NCI-H1105 treated with DMSO at 0.1 percent for 48 hours (cell line): ENCODE measurements at places on chromosomes 6 and 20.

DNA sequence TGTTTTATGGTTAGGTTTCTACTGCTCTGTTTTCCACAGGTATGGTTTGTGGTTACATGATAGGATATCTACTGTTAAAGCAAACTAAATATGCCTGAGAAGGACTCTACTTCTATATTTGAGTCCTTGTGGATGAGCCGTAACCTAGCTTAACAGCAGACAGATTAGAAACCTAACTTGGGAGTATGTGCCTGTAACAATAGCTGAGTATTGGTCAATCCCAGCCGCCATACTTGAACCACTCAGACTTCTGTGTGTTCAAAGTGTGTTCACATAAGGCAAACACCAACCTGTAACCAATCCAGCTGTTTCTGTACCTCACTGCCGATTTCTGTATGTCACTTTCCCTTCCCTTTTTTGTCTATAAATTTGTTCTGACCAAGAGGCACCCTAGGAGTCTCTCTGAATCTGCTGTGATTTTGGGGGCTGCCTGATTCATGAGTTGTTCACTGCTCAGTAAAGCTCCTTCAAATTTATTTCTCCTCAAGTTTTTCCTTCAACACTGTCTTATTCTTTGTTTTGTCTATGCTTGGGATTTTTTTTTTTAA is 37.1 kb downstream of the PHF3 start:
- no peak for DNase-seq

DNA sequence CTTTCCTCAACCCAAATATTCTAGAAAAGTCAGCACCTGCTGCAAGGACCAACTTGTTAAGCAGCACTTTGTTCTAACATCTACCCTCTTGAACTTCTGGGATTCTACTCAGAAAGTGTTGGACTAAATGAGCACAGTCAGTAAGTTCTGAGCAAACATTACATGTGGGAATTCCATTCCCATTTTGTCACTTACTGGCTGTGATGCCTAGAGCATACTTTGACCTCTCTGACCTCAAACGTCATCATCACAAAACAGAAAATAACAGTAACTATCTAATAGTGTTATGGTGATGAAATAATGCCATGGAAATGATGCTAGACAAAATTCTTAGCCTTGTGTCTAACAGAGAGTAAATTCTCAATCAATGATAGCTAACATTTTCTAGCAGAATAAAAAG is 829.4 kb downstream of the EPHA7 start:
- no peak for DNase-seq

DNA sequence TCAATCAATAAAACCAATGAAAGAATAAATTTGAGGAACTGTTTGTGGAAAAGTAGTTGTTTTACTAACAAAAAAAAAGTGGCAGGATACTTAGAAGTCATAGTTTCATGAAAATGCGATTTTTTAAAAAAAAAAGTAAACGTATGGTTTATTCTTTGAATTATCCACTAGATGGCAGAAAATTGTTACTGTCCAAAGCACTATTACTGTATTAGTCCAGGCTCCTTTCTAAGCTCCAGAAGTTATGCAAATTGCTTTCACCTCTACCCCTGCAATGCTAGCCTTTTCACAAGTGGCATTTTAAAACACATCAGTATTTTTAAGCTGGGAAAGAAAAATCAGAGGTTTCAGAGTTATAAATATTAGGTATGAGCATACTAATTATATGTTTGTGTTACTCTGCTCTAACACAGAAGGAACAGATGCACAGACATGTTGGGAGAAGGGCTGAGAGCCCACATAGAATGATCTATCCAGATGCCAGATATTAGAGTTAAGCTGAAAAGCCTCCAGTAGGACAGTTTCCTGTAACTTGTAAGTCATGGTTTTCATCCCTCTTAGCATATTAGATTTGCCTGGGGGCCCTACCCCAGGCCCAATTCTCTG is 63.9 kb downstream of the FHL5 start:
- DNase-seq, result peak; percentile 76

DNA sequence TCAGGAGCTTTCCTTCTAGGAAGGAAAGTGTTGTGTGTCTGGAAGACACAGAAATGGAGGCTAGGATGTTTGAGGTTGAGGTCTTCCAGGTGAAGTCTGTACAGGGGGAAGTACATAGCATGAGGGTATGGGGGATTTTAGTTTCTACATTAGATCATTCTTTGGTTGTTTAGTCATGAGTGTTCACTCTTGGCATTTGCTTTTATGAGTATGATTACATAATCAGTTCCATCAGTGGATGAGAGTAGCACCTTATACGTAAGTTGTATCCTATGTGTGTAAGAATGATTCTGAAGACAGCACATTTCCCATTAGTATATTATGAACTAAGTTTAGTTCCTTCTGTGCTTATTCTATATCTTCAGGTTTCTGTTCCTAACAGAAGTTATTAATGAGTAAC is 1.9 kb downstream of the CDYL start:
- DNase-seq, result no peak

- no peak for DNase-seq
Observed at GRCh38 chr6:109456710-109457561, 1.4 kb upstream of the MICAL1 start.
